GM12891 (cell line): ENCODE measurements at places on chromosomes 2 and 18.

DNA sequence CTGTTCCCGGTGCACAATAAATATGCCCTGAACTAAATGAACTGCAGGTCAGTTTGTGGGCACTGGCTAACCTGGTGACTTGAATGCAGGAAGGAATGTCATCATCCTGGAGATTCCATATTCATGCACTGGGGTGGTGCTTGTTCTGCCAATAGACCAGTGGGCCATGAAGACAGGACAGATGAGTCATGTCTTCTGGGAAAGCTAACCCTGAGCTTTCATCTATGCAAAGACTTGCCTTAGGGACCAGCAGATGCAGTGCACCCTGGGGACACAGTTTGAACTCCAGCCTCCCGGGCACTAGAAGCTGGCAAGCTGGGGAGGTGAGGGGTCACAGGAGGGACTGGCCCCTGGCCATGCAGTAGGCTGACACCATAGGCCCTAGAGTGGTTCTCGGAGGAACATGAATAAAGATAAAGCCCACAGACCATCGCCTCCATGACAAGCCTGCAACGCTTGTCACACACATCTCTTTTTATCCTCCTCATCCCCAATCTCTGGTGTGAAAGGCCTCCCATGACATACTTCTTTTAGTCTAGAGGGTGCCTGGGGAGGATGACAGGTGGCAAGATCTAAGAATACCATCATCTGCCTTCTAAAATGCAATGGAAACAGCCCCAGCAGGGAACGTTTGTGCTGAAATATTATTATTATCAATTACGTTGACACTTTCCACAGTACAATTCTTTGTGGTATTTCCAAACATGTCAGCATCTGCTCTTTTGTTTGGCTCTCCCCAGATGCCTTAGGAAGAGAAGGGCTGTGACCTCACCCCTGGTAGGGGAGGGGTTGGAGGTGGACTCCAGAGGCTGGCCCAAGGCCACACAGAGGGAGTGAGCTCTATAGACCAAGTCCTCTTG is 267.4 kb upstream of the RAB6C start:
- no peak for DNase-seq

GRCh38 chr2:213991453-213992108 is 419.3 kb upstream of the VWC2L start:
- DNase-seq = no peak

DNA sequence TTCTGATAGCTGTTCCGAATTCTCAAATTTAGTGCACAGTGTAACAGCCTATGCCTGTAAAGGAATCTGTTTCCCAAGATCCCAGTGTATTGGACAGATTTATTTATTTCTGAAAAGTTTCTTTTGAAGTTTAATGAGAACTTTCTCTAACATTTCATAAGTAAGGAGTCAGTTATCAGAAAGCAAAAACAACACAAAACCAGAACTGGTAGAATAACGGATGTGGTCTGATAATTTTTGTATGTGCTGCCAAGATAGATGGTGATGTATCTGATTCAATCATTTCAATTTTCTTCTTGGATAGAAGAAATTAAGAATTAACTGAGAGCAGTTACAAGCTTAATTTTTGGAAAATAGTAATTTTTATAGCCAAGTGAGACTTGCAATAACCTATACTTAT is 374.3 kb downstream of the SOCS6 start:
- no peak for DNase-seq

DNA sequence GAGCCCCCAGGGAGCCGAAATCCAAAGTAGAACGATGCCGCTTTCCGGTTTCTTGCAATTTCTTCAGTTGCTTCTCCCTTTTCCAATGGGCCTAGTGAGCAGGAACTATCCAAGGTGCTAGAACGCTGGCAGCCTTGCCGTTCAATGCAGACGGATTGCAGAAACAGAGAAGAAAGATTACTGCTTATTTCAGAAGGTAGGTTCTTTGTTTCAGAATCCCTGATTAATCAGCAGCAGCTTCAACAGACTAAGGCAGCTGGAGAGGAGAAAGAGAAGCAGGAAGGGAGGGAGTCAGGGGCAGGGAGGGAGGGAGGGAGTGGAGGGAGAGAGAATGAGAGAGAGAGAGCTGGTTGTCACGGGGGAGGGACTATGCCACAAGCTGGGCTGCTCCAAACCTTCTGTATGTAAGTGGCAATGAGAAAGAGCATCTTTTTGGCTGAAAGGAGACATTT is 576 bp downstream of the NYAP2 start:
- no peak for DNase-seq

- no peak for DNase-seq
Observed at GRCh38 chr2:227386630-227387029, 1.1 kb downstream of the SCYGR1 start.

DNA sequence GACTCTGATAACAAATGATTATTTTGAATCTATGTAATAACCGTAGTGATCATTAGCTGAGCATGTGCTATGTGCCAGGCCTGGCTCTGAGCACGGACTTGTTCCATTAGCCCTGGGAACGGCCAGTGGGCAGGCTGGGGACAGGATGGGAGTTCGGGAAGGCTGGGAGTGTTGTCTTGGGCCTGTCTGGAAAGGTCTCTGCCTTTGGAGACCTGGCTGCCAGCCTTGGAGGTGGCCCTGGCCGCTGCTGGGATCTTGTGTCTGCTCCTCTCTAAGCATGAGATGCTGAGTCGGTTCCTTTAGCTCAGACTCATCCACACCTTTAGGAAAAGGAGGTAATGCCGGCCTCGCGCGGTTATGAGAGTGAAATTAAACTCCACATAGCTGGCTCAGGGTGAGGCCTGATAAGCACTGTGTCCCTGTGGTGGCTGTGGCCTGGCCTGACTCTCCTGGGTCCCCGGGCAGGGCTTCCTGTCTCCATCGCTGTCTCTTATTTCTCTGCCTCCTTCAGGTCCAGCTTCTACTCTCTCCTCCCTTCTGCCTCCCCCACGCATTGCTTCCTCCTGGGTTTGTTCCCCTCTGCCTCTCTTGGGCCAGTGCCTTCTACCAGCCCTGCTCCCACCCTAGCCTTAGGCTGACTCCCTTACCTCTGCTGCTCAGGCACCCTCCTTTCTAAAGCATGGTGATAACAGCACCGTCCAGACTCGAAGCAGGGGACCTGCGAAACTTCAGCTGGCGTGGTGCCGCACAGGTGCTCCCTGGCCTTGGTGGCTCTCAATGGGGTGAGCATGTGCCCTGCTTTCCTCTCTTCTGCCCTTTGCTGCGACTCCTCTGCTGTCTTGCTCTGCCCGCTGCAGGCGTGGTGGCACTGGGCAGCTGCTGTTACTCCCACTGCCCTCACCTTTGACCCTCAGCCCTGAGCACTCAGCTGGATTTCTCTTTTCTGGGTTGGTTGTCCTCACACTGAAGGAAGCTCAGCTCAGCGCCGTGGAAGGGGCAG is 41.8 kb downstream of the NCK2 start:
- no peak for DNase-seq

DNA sequence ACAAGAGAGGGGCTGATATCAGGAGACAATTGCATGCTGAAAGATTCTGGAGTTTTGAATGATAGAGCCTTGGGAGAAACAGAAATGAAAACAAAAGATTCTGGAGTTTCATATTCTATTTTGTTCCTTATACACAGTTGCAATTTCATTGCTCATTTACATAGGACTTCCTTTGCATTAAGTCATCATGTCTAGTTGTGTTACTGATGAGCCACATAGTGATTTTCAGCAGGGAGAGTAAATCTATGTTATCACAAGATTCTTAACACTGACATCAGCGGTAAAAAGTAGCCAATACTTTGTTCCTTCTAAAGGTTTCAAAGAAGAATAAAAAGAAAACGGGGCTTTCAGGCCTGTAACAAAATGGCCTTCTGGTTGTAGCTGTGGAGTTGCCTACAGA is 7.1 kb downstream of the ADAM17 start:
- DNase-seq = no peak

DNA sequence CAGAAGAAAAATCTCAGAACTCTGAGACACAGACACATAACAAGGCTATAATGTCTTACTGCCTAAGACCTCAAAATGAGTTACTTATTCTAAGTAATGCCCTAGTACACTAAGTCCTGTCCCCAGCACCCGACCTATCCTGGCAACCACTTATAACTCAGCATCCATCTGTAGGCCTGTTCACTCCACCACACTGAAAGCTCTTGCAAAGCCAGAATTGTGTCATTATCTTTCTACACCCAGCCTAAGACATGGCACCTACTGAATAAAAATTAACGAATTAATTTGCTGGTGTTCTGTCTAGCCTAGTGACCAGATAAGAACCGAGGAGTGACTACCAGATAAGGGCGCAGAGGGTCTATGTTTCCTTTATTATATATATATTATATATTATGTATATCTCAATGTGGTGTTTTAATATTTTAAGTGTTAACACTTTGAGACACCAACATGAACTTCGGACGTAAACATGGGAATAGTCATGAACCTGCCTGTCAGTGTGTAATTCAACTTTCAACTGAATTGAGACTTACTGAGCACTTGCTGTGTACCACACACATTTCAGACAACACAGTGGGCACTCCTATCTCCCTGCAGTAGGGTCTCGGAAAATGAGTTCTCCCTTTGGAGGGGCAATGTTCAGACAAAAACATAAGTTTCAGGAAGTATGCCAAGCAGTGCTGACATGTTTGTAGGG is 27.7 kb downstream of the TMEM131 start:
- no peak for DNase-seq

DNA sequence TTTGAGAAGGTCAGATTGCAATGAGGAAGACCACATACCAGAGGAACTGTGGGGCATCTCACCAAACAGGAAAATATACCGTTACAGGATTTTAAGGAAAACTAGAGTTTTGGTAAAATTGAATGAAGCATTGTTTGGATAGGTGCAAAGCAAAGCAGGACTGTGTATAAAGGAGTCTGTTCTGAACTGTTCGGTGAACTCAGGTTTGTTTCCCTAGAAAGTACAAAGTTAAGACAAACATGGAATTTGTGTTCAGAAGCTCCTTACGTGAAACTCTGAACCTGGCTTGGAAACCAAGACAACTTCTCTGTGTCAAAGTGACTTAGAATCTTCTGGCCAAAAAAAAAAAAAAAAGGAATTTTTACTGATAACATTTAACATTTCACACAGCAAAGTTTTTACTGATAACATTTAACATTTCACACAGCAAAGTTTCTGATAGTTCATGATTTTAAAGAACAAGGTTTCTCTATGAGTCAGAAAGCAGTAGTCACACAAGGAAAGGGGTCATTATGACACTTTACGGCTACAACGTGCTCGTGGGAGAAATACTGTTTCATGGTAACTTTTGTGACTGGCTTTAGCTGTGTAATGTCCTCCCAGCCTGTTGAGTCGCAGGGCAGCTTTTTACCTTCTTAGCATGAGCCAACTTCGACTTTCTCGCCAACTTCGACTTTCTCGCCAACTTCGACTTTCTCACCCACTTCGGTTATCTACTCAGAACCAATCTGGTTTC is 21.2 kb upstream of the TET3 start:
- DNase-seq = peak; percentile 21

DNA sequence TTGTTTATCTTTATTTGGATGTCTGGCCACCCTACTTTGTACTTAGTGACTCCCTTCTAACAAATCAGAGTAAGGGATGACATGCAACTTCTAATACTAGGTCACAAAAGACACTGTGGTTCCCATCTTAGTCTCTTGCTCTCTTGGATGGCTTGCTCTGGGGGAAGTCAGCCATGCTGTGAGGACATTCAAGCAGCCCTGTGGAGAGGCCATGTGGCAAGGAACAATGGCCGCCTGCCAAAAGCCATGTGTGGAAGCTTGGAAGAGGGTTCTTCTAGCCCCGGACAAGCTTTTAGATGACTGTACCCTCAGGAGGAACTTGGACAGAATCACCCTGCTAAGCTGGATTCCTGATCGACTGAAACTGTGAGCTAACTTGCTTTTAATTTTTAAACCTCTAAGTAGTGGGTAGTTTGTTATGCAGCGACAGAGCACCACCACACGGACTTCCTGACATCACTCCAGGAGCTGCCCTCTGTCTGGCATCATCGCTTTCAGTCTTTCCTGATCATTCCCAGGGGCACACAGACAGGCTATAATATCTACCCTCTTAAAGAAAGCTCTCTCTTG is 116.8 kb upstream of the ODC1 start:
- DNase-seq = no peak

- DNase-seq = no peak
Observed at GRCh38 chr2:146258071-146258470, 1586.8 kb upstream of the ACVR2A start.

DNA sequence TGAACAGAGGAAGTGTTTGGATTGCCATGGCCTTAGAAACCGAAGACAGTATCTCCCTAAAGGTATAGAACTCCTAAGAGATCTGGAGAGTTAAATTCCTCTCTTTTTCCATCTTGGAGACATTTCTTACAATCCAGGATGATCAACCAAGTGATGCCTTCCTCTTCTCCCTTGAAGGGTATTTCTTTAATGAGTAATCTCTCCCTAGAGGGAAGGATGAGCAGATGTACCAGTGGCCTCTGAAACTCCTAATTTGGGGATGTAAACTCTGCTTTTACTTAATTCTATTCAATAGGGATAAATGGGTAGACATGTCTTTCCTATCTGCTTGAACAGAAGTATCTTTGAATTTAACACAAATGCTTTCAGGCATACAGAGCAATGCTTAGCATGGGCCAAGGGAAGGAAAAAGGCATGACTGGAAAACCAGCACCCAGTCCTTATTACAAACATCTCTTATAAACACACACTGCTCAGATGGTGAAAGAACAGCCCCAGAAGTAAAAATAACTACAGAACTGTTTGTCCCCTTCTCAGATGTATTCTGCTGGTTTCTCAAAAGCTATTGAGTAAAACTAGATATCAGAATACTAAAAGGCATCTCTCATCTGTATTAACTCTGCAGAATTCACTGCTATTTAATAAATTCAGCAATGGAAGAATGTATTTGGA is 4.7 kb upstream of the THNSL2 start:
- DNase-seq = no peak

- no peak for DNase-seq
Observed at GRCh38 chr2:42141687-42142546, 27.2 kb upstream of the EML4 start.

- no peak for DNase-seq
Observed at GRCh38 chr2:132873738-132874137, 203.7 kb upstream of the LYPD1 start.

- DNase-seq = peak; percentile 69
Observed at GRCh38 chr2:11129598-11130449, 25.4 kb upstream of the SLC66A3 start.

GRCh38 chr2:169815849-169816248 is 8.9 kb downstream of the METTL5 start:
- no peak for DNase-seq
